ENCODE measurements at places on chromosomes 3 and 15.

GRCh38 chr15:78709263-78709882, 68.4 kb upstream of the CHRNB4 start:
- DNase-seq: peak; percentile 39

- DNase-seq: no peak
These were observed 231.8 kb downstream of the TP63 start for GRCh38 chr3:189863031-189863430.

- no peak for DNase-seq
These were observed 763 bp downstream of the GOLGB1 start for GRCh38 chr3:121748680-121749275.

GRCh38 chr3:186920301-186920700, 10.0 kb upstream of the ST6GAL1 start:
- DNase-seq: no peak

Data from activated T-helper 1 cell treated with anti-CD3 and anti-CD28 coated beads, Interleukin-2, amount 50 U/mL, for 16 hours (primary cell).